NT2/D1 (cell line): ENCODE measurements at places on chromosomes 5 and 9.
A peak's percentile ranks its signal among the peaks of the same experiment; 100 is the strongest.

DNA sequence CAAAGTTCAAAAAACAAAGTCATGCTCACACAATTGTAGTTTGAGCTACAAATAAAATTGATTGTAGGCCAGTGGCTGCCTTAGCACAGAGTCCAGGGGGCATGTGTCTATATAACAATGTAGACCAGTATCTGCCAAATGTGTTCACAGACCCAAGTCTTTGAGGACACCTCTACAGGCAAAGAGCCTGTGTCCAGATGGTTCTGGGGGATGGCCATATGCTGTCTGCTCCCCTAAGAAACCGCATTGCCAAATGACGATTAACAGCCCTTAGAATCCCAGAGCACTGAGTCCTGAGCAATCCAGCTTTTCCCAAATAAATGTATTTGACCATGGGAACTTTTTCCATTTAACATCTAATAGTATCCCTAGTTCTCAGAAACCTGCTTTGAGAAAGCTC is 169.6 kb downstream of the ADCY2 start:
- DNase-seq: no peak

DNA sequence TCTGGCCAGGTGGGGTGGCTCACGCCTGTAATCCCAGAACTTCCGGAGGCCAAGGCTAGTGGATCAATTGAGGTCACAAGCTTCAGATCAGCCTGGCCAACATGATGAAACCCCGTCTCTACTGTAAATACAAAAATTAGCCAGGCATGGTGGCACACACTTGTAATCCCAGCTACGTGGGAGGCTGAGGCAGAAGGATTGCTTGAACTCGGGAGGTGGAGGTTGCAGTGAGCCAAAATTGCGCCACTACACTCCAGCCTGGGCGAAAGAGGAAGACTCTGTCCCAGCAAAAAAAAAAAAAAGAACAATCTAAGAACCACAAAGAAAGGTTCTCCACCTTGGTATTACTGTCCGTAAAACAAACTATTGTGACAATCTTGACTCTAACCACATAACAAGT is 9.7 kb downstream of the MYO10 start:
- DNase-seq: no peak

DNA sequence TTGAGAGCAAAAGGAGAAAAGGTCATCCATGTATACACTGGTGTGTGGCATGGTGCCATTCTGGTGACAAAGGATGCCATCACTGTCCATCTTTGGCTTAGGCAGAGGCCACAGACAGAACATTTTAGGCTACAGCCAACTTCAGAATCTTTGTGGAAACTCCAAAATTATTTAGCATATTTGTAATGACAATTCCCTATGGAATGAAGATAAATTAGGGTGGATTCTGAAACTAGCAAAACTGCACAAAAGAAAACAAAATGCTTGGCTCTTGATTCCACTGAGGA is 92.5 kb downstream of the FBXW11 start:
- no peak for DNase-seq

- DNase-seq: no peak
These were observed 144.8 kb downstream of the HSPA4 start for GRCh38 chr5:133196441-133197085.

DNA sequence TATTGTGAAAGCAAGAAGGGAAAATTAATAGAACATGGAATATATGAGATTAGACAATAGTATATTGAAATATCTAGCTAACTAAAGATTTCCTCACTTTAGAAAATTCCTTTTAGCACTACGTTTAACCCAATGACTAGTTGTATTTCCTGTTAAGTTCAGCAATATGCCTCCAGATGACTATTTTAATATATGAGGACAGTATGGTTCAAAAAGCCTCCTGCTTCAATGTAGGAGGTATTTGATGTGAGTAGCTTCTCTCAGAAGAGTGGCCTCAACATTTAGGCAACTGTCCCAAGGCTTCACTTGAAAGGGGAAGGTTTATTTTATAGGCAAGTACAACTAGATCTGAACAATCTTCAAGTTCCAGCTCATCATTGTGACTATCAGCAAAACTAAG is 2.0 kb upstream of the MEF2C start:
- DNase-seq: no peak

- no peak for DNase-seq
These were observed 382.1 kb downstream of the CDH18 start for GRCh38 chr5:19605846-19606407.

DNA sequence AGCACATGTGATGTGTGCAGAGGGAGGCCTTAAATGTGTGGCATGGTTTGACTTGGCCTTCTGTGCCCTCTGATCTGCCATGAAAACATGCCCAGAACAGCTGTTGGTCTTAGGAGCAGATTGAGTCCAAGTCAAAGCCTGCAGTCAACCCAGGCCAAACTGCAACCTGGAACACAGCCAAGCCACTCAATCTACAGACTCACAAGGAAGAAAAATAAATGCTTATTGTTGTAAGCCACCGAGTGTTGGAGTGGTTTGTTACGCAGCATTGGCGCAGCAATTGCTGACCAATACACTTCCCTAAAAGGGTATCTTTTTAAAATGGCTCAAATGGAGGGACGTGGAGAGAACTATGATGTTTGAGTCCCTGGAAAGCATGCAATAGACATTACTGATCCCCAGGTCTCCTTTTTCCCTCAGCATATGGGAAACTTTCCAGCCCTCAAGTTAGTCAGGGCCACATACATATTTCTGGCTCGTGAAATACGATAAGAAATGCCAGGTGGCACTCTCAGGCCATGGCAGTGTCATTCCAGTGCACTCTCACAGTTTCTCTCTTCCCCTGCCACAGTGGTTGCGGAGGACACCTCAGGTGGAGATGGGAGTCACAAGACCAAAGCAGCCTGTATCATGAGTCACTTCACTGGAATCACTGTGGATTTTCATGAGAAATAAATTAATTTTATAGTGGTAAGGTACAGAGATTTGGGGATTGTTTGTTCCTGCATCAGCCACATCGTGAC is 168.0 kb upstream of the ZNF618 start:
- no peak for DNase-seq

DNA sequence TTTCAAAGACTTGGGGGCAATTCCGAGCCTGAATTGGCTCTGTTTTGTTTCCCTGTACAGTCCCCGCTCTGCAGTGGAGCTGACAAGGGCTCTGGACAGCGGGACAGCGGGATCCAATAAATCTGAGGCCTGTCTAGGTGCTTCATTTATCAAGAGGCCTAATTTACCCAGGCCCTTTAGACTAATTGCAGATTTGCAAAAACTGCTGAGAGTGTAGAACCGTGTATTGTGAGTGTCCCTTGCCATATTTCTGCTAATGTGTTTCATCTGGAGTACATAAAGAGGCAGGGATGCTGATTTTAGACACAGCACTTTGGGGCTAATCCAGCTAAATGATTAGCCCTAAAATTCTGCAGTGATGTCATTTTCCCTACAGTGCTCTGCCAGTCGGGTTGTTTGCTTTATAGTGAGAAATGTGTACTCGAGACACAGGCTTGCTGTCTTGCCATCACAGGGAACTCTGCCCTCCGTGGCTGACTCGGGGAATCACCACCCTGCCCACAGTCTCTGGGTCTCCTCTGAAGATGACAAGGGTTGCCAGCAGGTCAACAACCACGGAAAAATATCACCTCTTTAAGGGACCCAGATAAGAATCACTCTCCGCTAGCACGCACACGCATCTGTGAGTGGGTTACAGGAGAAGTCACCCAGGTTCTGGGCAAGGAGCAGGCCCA is 592.0 kb downstream of the BNC2 start:
- no peak for DNase-seq

GRCh38 chr9:88531920-88532698 is 2.9 kb upstream of the NXNL2 start:
- DNase-seq: peak; percentile 87

- DNase-seq: no peak
These were observed 91.8 kb downstream of the SAXO1 start for GRCh38 chr9:18941060-18941740.
